ENCODE measurements at places on chromosomes 12 and 14.
A peak's percentile ranks its signal among the peaks of the same experiment; 100 is the strongest.

DNA sequence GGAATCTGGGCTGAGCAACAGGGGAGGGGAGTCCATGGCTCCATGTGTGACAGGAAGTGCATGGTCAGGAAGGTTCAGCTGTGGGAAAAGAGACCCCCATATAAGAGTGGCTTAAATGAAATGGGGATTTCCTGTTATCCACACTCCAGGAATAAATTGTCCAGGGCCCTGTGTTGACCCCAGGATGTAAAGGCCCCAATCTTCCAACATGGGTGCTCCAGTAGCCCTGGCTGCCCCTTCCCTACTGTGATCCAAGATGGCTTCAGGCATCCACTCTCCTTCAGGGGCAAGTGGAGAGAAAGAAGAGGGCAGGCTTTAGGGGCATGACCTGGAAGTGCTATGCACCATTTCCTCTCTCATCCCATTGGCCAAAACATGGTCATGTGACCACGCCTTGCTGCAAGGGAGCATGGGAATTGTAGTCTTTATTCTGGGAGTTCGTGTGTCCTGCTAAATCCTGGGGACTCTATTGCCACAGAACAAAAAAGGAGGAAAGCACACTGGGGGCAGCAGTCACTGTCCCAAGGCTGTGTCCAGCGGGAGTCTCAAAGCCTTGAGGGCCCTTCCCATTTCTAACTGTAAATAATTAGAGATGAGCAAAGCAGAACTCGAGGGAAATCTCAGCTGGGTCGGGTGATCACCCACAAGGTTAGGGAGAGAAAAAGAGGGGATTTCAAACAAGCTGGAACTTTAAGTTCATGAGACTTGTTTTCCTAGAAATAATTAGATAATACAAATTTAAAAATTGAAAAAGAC is 289.2 kb downstream of the ADGRD1 start:
- DNase-seq = peak; percentile 8

- DNase-seq = no peak
Observed at GRCh38 chr14:94615823-94616570, 3.8 kb downstream of the SERPINA3 start.

DNA sequence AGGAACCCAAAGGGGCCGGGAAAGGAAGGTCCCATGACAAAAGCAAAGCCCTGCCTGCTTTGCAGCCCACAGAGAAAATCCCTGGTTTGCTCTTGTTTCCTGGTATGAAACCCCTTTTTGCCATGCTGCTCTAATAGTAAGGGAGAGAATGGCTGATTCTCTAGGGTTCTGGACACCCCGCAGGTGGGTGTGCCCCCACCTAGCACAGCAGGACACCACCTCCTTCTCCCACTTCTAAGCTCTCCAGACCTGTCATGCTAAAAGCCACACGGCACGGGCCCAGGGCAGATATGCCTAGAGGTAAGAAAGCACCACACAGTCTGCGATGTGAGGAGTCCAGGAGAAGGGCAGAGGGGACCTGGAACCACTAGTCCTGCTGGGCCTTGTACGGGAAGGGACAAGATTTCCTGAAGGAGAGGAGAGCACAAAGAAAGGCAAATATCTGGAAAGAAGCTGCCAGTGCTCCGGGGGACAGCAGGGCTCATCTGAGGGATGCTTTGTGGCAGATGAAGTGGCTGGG is 113.3 kb downstream of the BCL11B start:
- no peak for DNase-seq

DNA sequence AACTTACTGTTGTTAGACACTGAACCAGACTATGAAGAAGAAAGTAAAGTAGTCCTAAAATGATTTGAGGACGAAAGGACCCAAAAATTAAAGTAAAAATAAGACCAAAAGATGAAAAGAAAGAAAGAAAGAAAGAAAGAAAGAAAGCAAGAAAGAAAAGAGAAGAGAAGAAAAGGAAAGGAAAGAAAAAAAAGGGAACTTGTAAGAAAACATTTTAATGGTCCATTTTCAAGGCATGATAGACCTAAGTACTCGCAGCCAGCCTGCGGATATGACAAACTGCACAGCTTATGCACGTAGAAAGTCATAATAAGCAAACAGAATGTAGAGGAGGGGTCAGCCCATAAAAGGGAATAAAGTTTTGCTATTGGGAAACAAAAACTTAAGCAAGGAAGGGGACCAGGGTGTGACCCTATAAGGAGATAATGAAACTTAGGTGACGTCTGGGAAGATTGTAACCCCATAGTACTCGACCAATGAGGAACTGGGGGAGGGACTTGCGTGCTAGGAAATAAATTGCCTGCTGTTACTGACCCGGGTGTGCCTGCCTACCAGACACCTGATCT is 59.7 kb downstream of the APOBEC1 start:
- DNase-seq = peak; percentile 51

DNA sequence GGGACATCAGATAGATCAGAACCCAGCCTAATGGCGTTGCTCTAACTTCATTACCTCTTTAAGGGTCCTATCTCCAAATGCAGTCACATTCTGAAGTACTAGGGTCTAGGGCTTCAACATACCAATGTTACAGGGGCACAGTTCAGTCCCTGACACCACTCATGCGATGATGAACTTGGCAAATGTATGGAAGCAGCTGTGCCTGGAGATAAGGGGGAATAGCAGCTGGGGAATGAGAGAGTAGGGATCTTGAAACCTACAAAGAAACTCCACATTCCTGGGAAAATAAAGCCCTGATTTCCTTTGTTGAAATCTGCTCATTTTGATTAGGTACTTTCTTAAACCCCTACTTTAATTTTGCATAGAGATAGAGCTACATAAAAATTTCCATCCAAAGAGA is 20.5 kb upstream of the TMCC3 start:
- no peak for DNase-seq

GRCh38 chr14:99865408-99865807 is 72.2 kb downstream of the EML1 start:
- DNase-seq = no peak

DNA sequence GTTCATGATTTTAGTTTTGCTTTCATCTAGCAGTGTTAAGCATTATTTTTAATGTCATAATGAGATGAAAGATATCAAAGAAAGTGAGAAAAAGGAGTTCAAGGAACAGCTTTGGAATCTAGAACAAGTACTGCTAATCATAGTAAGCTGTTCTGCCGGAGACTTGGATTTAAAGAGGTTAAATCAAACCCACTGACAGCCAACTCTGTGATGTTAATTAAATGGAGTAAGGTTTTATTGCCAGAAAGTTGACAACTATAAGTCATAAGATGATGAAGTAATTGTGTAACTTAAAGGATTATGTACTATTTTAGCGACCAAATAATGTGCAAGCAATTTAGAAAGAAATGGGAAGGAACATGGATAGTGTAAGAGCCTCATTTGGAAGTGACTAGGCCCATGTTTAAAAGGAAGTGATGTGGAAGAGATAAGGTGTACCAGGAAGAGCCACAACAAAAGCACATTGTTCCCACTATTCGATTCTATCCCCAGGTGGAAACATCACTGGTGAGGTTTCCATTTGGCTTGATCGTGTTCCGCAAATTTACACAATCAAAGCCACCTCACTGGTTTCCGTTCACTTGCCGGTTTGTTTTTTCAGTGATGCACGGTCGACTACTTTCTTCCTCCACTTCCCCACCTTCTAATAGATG is 388.5 kb downstream of the PAWR start:
- DNase-seq = no peak

DNA sequence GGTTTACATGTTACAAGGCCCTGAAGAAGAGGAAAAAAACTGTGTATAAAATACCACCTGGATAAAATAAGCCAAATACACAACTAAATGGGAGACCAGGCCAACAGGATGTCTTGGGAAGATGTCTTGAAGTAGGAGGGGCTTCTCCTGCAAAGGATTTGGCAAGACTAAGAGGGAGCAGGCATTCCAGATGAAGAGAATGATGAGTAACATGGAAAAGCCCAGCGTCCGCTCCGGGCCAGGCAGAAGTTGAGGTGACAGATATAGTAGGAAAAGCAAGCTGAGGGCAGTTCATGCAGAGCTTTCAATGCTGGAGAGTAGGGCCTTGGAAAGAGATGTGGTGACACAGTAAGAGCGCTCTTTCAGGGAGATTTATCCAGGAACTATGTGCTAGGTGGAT is 16.1 kb upstream of the EIF4B start:
- no peak for DNase-seq
